ENCODE measurements at places on chromosomes 1 and 21. TPM values are rescaled to one million over a fixed set of nuclear protein-coding genes. Genes with fewer than 3 reads are reported as not detected.

GRCh38 chr1:40155910-40156309, 5.3 kb upstream of the RLF start:
- no peak for DNase-seq

DNA sequence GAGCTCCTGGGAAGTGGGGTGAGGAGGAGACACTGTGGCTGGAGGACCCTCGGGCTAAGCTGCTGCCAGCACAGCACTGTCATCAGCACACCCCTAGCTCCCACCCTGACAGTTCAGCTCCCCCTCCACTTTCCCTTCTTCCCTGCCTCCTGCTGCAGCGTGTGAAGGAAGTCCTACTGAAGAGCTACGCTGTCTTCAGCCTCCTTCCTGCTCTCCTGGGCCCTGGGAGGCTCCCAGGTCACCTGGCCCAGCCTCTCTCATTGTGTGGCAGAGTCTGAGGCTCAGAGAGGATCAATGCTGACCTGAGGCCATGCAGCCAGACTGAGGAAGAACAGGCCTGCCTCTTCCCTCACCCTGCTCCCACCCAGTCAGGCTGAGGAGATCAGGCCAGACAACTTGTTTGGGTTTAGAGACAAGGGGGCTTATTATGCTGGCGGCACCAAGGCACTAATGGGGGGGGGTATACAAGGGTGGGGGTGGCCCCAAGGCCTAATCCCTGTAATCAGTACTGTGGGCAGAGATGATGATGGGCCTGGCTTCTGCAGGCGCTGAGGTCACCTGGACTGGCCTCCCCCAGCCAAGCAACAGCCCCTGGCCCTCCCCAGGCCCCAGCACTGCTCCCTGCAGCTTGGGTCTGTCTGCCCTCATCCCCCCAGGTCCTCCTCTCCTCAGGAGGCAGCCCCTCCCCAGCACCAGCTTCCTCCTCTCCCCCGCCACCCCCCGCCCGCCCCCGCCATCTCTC, 9.1 kb downstream of the NES start:
- no peak for DNase-seq

GRCh38 chr1:186775881-186776560, 52.7 kb upstream of the PLA2G4A start:
- DNase-seq = no peak

- DNase-seq = no peak
These were observed 256.1 kb upstream of the DPYD start for GRCh38 chr1:98176936-98177335.

DNA sequence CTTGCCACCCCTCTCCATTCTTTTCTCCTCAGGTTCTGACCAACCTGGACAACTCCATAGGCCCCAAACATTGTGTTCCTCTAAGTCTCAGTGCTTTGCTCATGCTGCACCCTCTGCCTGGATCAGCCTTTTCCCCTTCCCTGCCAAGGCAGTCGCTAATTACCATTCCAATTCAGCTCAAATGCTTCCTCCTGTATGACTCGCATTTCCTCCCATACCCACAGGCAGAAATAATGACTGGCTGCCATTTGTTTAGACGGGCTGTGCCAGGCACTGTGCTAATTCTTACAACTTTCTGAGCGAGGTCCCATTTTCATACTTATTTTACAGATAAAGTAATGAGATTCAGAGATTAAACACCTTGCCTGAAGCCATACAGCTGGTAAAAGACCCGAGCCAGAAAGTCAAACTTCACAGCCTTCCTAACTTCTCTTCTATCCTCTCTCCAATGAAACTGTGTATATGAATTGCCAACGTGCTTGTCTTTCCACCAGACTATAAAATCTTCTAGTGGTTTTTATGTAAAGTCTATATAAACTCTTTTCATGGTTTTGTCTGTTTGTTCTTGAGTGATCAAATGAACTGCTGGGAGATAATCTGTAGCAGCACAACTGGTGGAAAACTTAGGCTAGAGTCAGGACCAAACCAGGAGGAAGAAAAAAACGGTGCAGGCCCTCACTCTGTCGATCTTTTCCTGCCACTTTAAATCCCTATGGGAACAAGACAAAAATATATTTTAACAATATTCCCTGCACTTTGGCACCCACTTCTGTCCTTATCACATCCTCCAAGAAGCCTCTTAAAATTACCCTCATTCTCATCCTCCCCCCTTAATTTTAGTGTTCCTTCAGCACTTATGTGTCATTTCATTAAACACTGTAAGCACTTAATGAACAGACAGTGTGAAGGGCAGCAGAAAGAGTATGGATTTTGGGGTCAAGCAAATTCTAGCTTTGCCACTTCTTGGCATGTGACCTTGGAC, 33.7 kb downstream of the RAB3B start:
- DNase-seq = no peak

- no peak for DNase-seq
These were observed 200.0 kb downstream of the SLC45A1 start for GRCh38 chr1:8517661-8518489.

DNA sequence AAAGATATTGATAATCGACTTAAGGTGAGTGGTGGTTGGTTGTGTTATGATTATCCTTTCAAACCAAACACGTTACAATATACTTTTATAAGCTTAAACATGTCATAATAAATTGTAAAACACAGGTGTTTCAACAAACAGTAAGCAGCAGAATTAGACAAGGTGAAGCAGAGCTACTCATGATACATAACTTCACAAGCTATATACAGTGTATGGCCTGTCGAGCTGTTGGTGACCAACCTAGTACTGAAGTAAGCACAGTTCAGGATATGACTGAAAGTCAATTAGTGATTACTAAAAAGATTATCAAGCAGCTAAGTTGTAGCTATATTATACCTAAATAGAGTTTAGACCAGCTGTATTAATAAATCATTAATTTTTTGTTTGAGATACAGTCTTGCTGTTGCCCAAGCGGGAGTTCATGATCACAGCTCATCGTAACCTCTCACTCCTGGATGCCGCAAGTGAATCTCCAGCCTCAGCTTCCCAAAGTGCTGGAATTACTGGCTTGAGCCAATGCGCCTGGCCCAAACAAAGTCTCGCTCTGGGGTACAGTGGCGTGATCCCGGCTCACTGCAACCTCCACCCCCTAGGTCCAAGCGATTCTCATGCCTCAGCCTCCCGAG, 148.1 kb downstream of the EIF4G3 start:
- DNase-seq = no peak

- DNase-seq = no peak
These were observed 47.8 kb downstream of the C1orf198 start for GRCh38 chr1:230820568-230820967.

DNA sequence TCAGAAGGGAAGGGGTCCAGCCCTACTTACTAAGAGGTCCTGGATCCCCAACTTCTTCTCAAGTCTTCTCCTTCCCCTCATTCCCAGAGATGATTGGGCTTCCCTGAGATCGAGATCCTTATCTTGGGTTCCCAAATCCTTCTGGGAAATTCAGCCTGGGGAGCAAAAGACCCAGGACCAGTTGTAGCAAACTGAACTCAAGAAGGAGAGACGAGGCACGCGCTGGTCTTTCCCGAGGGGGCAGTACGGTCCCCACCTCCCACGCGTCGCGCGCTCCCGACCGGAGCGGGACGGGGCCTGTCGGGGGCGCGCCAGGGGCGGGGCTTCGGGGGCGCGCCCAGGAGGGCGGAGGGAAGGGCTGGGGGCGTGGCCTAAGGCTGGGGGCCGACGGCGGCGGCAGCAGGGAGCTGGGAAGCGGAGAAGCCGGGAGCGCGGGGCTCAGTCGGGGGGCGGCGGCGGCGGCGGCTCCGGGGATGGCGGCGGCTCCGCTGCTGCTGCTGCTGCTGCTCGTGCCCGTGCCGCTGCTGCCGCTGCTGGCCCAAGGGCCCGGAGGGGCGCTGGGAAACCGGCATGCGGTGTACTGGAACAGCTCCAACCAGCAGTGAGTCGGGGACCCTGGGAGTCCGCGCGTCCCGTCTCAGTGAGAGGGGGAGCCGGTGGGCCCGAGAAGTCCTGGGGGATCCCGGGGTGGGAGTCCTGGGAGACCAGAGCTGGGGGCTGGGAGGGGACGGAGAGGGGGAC, at the start of gene EFNA3:
TSS of gene EFNA3 (plus strand) at position 369 of the 741 bp plus-strand sequence. CDS start at position 474, 105 bp downstream.
- DNase-seq = peak; percentile 81

DNA sequence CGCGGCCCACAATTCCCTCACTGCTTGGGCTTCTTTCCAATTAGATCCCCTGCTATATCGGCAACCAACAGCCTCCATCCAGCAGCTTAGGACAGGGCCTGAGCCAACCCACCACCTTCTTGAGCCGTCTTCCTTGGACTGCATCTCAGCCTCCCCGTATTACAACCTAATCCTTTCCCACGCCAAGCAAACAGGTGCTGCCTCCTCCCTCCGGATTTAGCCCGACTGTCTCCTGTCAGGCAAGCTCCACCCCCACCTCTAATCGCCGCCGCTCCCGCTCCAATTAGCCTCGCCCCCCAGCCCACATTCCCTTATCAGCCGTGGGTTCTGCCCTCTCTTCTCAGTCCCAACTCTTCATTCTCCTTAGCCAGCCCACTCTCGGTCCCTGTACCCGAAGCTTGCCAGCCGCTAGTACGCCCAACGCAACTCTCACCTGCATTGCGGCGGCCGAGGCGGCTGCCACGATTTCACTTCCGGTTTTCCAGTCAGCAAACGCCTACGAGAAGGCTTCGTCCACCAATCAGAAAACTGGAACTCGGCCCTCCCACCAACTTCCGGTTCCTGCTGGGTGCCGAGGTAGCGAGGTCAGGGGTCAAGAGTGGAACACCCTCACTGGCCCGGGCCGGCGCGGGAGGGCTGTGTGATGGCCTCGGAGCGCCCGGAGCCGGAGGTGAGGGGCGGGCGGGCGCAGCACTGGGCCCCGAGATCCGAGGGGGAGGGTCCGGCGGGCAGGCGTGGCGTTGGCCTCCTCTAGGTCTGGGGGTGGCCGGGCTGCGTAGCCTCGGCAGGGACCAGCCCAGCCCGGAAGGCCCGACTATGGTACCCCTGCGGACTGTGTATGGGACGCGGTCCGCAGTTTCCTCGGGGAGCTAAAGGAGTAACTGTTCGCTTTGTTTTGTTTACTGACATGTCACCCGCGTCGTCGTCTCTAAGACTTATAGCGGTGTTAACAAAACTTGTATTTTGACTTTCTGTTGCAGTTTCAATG, at the start of the genes MED8 and SZT2:
TSS of gene MED8 (minus strand) at position 475 of the 988 bp plus-strand sequence. CDS start at position 439, 36 bp downstream.
TSS of gene SZT2 (plus strand) at position 574 of the 988 bp plus-strand sequence. CDS start at position 644, 70 bp downstream.
- DNase-seq = peak; percentile 95

GRCh38 chr1:203036537-203036936, 10.2 kb downstream of the PPFIA4 start:
- no peak for DNase-seq

DNA sequence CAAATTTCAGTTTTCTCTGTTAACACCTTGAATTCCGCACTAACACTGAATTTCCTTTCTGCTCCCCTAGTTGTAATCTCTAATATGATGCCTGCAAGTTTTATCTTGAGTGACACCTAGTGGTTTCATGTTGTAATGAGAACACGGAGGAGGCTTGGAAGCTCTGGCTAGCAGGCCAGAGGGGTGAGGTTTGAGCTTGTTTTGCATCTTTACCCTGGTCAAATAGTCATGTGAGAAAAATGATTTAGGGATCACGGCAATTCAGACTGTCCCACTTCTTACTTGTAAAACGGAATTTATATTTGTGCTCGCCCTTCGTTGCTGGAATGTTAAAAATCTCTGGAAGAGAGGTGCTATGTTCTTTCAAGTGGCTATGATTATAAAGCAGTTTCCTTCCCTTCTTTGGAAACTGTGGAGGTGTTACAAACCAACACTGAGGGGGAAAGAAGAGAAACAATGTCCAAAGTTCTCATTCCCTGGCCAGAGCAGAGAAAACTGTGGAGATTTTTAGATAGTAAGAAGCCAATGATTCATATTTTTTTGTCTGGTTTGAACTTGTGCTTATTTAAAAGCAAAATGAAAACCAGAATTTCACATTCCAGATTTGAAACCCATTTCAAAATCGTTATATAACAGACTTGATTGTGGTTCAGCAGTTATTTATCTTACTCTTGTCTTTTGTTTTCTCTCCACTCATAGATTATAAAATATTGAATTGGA, 5.3 kb upstream of the MROH9 start:
- peak; percentile 46 for DNase-seq

- DNase-seq = no peak
These were observed 69.0 kb upstream of the MUTYH start for GRCh38 chr1:45409276-45409675.

DNA sequence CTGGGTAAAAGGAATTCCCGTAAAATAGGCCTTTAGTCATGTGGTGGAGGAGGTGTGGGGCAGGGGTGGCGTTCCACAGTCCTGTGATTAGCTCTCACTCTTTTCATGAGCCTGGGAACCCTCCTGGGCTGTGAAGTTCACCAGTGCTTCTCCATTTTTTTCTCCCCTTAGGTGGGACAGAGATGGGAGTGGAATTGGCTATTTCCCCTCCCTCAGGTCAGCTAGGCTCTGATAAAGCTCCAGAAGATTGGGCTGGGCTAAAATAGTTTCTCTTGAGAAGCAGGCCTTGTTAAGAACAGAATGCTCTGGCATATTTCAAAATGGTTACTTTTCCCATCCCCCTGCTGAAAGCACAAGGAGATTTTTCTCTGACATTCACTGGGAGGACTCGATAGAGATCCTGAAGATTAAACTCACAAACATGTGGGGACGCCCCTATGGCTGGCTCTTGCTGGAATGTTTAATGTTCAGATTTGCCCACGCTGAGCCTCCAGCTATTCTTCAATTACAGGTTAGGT, 33.4 kb upstream of the SLC2A1 start:
- DNase-seq = no peak

DNA sequence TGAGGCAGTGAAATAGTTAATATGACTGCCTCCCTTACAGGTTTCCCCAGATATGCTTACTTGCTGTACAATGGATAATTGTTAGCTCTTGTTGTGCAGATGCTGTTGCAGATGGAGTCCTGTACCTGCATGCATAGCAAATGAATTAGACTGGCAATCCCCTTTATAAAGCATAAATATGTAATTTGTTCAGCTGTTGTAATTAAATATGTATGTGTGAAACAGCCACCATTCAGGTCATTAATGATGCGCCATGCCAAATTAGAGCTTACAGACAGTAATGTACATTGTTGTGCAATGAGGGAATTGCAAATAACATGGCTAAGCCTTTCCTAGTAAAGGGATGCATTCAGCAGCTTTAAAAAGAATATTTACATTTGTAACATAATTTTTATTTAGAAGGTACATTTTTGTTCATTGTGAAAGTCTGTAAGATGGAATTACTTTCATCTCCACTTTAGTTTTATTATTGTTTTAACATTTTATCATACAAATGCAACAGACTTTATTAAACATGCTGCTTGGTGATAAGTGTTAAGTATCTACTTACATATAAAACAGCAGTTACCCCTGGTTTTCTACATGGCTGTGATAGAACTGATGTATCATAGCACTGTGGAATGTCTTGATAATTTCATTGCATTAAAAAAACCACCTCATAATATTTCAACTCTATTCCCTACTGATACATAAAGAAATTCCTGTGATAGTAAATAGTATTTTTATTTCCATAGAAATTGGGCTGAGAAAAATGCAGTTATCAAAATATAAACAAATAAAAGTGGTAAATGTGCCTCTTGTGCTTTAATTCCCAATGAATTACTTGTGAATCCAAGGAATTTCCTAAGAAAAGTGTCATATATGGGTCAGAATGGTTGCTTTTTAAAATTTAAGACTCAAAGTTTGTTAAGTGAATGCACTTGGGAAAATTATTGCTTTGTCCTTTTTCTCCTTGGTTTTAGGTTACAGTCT, 99.0 kb downstream of the NFIA start:
- no peak for DNase-seq

Gene VASH2
- 27.2 TPM for polyA plus RNA-seq

Gene CYP4B1
- polyA plus RNA-seq = 2.2 TPM

Gene LENEP
- polyA plus RNA-seq = 0.93 TPM

Gene CD1E
- polyA plus RNA-seq = not detected

Gene DYNLT5
- 3.2 TPM for polyA plus RNA-seq

Gene KRTAP10-10
- not detected for polyA plus RNA-seq

Gene PLEKHG5
- polyA plus RNA-seq = 15.9 TPM

Gene EXTL1
- 1.8 TPM for polyA plus RNA-seq

Gene OR2L13
- polyA plus RNA-seq = not detected
